Activated CD4-positive, alpha-beta T cell treated with anti-CD3 and anti-CD28 coated beads, Interleukin-2, amount 50 U/mL, for 1 hour (primary cell): ENCODE measurements at places on chromosomes 1 and 21.

DNA sequence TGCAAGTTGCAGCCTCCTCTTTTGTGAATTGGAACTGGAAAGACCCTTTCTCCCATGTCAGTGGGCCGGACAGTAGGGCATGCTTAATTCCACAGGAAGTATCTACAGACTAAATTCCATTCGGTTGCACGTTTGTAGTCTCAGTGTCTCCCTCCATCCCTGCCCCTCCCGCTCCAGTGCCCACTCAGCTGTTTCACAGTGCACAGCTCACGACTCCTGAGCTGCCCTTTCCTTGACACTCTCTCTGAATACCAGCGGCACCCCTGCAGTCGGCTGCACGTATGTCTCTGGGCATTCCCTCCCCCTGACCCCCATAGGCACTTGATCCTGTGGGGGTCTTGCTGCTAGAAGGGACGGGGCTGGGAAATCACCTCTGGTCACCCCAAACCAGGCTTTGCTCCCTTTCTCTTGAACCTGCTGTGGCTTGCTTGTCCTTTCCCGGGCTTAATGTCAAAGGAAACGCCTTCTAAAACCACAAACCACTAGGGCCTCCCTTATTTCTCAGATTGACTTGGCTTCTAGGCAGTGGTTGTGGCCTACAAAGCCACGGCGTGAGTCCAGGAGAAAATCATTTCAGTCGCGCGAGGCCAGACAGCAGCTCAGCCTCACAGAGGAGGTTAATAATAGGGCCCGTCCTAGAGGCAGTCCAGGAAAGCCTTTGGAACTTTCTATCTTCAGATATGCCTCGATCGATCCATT is 365.3 kb upstream of the PROX1 start:
- DNase-seq: no peak

DNA sequence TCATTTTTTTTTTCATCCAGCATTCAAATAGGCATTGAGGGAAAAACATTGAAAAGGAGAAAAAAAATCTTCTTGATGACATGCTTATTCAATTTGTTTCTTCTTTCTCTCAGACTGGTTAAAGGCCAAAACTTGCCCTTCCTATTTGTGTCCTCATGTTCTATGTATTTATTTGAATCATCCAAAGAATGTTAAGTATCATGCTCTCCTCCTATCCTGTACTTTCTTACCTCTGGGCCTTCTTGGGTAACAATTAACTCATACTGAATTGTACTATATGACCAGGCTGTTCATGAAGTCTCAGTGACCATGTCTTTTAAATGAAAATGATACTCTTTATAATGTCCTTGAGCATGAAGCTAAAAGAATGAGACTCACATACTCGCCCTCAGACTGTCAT is 36.5 kb upstream of the DENND1B start:
- DNase-seq: no peak

DNA sequence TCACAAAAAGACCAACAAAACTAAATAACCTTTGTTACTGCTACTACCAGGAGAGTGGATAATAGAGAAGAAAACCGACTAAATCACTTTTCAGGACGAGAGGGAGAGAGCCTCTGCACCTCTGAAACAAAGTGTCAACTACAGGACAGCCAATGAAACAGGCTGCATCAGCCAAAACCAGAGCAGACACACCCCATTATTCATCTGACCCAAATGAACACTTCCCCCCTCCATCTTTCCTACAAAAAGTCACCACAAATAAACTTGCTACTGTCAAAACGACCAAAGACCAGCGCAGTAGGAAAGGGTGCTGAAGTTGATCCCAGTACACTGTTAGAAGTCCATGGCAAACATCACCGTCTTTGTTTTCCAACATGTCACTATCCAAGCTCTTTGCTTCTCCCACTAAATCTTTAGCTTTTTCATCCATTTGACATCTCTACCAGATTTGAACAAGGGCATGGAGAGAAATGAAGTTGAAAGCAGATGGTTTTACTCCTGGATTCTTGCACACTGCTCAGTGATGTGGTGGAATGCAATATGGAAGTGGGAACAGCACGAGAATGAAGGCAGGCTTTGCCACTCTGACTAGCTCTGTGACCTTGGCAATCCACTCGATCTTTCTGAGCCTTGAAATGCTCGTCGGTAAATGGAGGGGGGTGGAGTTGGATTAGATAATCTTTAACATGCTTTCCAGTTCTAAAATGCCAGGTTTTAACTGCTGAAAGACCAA is 20.5 kb downstream of the DSTYK start:
- no peak for DNase-seq

DNA sequence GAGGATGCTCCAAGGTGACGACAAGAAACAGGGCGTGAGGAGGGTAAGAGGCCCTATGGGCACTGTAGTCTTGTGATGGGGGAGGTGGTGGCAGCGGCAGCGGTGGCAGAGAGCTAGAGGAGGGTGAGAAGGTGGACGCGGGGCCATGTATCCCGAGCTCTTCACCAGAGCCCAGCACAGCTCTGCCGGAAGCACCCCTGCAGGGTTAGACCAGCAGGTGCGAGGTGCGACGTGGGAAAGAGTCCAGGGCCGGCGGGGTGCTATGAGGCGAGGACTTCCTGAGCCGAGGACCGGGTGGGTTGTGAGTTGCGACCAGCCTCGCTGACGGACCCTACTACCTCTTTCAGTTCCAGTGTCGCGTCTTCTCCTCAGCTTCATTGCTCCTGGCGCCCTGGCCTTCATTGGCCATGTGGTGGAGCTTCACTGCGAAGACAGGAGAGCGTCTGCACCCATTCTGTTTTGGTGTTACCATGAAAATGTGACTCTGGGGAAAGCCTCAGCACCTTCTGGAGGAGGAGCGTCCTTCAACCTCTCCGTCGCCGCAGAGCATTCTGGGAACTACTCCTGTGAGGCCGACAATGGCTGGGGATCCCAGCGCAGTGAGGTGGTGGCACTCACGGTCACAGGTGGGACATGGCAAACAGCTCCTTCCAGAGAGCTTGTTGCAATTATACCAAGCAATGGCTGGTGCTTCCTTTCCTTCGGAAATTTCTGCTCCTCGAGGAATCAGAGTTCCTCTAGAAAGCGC is 67.9 kb upstream of the KIRREL1 start:
- no peak for DNase-seq

- DNase-seq: no peak
These were observed 69.5 kb downstream of the NTMT2 start for GRCh38 chr1:170215072-170215885.

GRCh38 chr1:20609541-20609940 is 20.6 kb downstream of the CDA start:
- DNase-seq: no peak

DNA sequence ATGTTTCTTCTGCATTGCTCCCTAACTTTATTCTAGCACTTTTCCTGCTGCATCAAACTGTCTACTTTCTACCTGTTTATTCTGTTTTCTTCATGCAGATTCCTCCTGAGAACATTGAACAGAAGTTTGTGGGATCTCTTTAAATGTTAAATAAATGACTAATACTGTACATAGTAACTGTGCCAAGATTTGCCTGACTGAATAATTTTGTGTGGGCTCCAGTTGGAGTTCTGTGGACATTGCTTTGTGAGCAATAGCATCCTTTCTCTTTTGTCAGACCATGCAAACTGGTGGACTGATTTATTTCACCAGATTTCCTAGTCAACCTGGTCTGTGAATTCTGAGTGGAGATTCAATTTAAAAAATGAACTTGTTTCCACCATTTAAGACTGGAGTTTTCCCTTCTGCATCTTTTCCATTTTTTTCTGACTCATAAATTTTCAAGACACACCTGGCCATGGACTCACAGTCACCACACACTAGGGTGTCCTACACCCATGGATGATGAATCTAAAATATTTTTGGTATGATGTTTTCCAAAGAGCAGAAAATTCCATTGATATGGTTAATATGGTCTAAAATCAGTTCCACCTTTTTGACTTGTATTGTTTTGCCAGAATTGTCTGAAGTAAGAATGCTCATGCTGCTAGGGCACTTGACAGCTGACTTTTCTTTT is 140.7 kb upstream of the SPAG17 start:
- DNase-seq: no peak

- no peak for DNase-seq
These were observed 36.6 kb downstream of the ITPKB start for GRCh38 chr1:226702318-226702956.

- no peak for DNase-seq
These were observed 216.4 kb upstream of the KIAA0040 start for GRCh38 chr1:175408986-175409385.

DNA sequence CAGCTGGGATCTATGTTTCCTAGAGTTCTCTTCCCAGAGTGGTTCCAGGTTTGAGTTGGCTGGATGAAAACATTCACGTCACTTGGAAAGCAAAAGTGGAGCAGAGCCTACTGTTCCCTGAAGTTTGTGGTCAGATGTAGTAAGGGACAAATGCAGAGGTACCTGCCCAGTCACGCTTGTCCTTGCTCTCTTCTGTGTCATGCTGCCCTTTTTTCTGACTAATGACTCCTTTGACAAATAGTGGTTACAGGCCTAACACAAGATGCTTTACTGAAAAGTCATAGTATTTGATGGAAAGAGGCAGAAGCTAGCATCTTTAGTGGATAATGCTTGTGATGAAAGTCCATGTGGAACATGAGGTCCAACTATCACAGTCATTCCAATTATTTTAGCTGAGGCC is 881.4 kb upstream of the B3GALT2 start:
- DNase-seq: no peak

GRCh38 chr1:173410133-173410793 is 66.9 kb upstream of the PRDX6 start:
- no peak for DNase-seq

DNA sequence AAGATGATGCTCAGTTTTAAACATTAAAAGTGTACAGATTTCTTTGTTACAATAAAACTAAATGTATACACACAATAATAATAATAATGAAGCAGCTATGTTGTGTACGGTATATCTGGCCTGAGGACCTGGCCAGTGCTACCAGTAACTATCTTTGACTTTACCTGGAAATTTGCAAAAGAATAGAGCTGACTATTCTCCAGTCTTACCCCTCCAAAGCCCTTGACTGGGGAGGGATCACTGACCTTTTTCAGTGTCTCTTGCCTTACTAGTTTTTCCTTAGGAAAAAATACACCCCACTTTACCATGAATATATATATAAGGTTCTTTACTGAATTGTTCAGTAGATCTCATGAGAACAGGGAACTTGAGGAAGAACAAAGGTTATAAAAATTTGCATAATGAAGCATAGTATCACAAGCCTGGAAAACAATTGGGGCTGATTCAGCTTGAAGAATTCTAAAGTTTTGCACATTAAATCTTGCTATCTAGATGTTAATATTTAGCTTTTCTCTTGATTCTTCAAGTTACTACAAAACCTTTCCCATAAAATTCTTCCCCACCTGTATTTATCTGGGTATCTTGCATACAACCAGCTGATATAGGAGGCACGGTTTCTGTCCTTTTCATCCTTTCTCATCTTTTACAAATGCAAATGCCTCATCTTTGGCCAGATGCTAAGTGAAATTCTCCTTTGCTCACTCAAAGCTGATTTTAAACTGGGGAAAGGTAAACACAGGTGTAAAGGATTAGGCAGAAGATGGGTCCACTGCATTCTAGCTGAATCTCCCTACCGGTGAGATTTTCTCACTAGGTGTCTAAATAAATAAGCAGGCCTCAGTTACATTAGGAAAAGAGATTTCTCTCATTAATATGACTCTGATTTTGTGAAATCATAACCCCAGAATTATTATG is 25.0 kb upstream of the SLAMF1 start:
- no peak for DNase-seq

- no peak for DNase-seq
These were observed 13.5 kb downstream of the TNFRSF1B start for GRCh38 chr1:12180315-12180714.

GRCh38 chr21:20882462-20883407 is 115.5 kb upstream of the NCAM2 start:
- DNase-seq: no peak
